NCI-H774 (cell line): ENCODE measurements at places on chromosomes 4 and X.

DNA sequence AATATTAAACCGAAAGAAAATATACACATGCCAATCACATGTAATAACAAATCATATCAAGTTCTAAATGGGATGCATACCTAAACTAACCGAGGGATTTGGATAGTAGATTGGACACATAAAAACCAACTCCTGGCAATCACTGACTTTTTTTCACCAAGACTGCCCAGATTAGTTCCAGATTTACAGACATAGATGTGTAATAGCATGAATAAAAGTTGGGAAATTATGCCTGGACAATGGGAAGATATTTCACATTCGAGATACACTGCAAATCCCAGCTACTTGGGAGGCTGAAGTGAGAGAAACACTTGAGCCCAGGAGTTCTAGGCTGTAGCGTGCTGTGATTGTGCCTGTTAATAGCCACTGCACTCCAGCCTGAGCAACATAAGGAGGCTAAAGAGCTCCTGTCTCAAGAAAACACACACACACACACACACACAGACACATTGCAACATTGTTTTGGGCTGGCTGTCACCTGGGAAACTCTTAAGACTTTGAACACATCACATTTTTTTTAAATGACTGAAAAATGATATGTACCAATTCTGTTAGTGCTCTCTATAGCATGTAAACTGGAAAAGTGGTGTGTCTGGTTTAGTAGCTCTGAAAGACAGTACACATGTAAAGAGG lies 5.7 kb downstream of the RAB40A start:
- no peak for DNase-seq

- no peak for DNase-seq
These were observed 39.6 kb upstream of the SRPX start for GRCh38 chrX:38260231-38260630.

- no peak for DNase-seq
These were observed 231.3 kb upstream of the CT83 start for GRCh38 chrX:116694046-116694445.

DNA sequence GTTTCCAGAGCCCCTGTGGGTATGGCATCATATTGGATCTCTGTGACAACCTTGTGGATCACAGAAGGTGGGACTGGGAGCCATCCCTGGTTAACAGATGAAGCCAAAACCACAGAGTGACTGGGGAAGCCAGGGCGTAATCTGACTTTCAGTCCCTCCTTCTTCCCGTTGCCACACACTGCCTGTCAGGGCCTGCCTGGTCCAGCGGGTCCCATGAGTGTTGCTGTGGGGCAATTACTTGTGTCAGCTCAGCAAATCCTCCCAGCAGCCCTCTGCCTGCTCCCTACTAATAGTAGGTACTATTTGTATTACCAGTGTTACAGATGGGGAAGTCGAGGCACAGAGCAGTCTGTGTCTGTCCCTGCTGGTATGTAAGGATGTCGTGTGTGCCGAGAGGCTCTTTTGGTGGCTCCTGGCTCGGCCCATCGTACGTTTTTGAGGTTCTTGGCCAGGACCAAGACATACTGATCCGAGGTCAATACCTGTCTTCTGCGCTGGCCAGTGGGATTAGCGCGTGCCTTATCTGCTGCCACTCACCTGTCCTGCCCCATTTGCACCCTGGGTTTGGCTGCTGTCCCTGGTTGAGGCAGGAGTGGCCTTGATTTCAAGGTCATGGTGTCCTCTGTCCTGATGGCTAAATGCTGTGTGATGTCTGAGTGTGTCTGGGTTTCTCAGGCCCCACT lies 5.7 kb downstream of the NSG1 start:
- DNase-seq = no peak

DNA sequence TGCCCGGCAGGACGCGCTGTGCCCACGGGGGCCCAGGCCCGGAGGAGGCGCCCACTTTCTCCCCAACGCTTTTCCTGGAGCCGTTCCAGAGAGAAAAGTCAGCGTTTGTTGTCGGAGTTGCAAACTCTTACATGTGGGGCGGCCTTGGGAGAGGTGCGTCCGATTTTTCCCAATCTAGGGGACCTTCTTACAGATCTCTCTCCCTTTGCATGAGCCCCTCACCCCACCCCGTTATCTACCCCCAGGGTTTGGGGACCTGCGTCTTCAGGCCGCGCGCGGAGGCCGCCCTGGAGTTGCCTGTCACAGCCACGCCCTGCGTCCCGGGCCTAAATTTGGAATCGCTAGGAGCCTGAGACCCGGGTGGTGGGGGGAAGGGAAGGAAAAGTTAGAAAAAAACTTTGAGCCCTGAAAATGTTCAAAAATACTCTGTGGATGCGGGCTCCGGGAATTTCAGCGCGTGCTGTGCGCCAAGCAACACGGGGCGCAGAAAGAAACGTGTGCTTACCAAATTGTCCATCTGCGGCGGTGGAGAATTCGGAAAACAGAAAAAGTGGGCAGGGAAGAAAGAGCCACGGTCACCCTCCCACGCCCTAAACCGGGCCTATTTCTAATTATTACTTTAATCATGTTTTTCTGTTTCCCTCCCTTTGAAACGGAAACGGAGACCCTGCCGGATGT lies 587 bp downstream of the CD99 start:
- no peak for DNase-seq

DNA sequence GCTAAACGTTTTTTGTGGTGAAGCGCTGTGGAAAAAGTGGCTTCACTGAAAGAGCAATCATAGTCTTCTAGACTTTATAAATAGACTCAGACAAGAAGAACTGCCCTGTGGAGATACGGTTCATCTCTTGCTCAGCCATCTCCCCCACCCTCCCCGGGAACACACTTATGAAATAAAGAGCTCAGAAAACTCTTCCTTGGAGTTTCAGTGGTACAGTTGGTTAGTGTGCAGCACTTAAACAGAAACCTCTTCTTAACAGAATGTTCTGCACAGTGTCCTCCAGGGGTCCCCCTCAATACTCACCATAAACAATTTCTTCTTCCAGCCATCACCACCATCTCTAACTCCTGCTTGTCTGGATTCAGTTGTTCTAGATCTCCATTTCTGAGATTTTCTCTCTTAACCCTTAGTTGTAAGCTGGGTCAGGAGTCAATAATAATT lies 313.0 kb downstream of the ARHGAP10 start:
- DNase-seq = no peak

DNA sequence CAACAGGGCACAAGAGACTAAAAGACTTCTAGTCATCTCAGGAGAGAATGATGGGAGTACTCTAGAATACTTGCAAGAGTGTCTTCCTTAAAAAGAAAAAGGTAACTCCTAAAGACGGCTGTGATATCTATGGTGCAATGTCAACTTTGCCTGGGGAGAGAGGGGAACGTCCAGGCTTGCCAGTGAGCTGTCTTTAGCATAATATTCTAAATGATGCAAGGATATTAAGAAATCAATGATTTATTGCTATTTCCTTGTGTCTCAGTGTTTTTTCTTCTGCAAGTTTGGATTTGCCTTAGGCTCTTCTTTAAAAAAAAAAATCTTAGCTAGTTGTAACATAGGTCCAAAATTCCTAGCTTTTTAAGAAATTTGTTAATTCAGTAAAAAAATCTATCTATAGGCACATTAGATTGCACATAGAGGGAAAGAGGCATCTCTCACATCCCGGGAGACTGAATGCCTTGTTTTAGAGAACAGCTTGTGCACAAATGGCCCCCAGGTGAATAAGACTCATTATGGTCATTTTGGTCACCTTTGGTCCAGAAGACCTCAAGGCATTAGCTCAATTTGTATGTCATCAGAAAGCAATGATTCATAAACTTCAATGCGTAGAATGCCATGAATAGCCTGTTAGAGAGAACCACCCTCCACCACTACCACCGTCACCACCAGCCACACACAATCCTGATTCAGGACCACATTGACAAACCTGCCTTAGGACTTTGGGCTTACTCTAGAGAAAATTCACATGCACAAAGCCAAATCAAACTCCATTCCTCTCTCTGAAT lies 104.1 kb downstream of the PALLD start:
- DNase-seq = no peak
